ENCODE measurements at places on chromosomes 1 and 21.
A peak's percentile ranks its signal among the peaks of the same experiment; 100 is the strongest.

DNA sequence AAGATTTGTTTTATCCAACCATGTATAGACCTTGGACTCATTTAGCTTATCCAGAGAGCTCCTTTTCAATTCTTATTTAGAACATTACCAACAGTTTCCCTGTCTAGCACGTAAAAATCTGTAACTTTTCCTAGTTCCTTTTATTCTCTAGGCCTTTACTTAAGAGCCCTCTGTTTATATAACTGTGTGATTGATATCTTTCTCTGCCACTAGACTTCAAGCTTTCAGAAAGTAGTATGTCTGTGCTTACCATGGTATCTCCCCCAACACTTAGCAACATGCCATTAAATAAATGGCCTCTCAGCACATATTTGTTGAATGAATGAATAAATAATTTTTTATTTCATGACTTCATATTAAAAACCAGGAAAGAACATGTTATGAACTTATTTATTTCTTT is 209.4 kb downstream of the PTPRC start:
- DNase-seq = no peak

DNA sequence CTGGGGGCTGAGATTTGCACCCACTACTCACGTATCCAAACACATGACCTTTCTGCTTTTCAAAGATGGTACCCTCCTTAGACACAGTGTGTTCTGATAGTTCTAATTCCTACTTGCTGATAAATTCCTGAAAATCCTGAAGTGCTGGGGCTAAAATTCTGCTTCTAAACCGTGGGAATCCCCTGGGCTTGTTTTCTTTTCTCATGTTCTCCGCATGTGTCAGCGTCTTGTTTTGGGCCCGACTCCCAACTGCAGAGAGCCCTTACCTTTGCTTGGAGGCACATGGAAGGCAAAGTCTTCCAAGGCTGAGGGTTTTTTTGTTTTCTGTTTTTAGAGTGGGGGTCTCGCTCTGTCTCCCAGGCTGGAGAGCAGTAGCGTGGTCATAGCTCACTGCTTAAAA is 27.2 kb downstream of the PSMG1 start:
- DNase-seq = peak; percentile 80

DNA sequence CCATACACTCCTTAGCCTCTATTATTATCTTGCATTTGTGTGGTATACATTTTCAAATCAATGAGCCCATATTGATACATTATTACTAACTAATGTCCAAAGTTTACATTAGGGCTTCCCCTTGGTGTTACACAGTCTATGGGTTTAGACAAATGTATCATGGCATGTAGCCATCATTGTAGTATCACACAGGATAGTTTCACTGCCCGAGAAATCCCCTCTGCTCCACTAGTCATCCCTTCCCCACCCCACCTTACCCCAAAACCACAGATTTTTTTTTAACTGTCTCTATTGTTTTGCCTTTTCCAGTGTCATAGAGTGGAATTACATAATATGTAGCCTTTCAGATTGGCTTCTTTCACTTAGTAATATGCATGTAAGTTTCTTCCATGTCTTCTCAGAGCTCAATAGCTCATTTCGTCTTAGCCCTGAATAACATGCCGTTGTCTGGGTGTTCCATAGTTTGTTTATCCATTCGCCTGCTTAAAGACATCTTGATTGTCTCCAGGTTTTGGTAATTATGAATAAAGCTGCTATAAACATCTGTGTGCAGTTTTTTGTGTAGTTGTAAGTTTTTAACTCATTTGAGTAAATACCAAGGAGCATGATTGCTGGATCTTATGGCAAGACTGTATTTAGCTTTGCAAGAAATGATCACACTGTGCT is 86.4 kb upstream of the LYST start:
- DNase-seq = no peak

- DNase-seq = no peak
These were observed 13.3 kb downstream of the H6PD start for GRCh38 chr1:9247894-9248293.

DNA sequence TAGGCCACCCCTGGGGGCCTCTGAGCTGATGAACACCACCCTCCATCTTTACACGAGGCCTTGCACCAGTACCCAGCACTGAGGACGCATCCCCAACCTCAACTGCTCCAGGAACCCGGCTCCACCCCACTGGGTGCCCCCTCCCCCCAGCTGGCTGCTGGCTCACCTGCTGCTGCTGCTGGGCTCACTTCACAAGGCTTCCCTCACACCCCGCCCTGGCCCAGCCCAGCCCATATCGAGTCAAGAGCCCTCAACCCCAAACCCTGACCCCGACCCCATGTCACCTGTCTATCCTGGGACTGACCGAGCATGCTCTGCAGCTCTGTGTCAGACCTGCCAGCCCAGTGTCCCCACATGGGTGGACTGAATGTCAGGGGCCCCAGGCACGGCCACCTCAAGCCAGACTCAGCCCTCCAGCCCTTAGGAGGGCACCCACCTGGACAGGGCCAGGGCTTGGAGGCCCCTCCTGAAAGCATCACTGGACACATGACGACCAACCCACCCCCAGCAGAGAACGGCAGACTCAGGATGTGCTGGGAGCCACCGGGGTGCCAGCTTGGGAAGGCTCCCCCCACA is 21.4 kb downstream of the WNT9A start:
- no peak for DNase-seq

DNA sequence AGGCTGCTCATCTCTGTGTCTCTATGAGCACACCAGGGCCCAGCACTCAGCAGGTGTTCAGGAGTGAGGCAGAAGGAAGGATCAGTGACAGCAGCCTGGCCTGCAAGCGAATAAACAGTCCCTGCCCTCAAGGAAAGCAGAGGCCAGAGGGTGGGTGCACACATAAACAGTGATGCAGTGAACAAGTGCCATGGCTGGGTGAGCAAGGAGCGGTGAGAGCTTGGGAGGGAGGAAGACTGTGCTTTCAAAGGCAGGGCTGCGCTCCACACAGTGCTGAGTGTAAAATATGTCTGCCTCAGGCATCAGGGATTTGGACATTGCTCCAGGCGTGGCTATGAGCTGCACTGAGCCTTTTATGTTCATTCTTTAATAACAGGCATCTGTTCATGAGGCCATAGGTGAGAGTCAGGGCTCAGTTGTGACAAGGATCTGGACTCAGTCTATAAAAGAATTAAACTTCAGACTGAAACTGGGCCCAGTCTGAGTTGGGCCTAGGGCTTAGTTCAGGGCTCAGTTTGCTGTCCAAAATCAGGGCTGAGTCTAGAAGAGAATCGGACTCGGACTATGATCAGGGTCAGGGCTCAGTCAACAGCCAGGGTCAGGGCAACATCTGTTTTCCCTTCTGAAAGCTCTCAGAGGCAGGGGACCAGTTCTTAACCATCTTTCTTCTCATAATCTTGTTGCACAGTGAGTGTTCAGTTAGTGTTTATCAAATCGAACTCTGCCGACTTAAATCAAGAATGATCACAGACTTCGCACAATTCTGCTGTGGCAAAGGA is 213.7 kb downstream of the FOXD2 start:
- no peak for DNase-seq

- DNase-seq = peak; percentile 62
These were observed 534.5 kb downstream of the PTPRC start for GRCh38 chr1:199173356-199173755.

- no peak for DNase-seq
These were observed 71.2 kb upstream of the HMGB4 start for GRCh38 chr1:33792651-33793050.

DNA sequence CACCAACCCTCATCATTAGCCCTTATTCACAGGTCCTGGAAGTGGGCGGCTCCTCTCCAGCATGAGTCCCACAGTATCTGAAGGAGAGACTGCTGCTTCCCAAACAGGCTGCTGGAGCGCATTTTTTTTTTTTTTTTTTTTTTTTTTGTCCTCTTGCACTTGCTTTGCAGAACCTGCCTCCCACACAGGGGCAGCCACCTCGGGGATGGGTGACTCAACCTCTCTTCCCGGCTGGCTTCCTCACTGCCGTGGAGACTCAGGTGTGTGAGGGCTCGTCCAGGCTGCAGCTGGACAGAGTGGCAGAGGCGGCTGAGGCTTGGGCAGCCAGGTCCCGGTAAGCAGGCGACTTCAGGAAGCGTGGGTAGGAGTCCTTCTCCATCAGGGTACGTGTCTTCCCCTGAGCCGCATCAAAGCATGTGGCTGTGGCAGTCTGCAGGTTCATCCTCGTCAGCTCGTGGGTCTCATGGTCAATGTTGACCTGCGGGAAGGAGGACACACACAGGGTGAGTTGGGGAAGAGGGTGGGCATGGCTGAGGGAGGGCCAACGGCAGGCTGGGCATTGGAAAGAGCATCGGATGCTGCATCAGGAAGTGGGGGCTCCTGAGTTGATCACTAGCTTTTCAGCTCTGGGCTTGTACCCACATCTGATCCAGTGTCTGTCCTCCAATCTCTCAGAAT is 4.0 kb downstream of the RGS16 start:
- DNase-seq = no peak

DNA sequence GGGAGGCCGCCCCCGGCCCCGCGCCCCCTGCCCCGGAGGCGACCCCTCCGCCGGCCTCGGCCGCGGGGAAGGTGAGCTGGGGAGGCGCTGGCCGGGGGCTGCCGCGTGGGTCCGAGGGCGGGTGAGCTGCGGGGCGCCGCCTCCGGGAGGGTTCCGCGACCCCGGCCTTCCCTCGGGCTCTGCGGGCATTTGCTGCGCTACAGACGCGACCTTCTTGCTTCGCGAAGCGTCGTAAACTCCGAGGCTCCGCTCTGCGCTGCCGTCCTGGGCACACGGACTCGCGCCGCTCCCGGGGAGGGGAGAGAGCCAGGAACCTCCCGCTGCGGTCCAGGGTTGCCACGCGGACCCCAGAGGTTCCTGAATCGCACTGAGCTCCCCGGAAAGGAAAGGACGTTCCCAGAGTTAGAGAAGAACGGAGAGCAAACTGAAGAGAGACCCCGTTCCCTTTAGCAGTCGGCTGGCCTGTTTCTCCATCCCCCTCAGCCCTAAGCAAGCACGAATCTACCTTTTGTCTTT is 345 bp downstream of the SLX9 start:
- peak; percentile 24 for DNase-seq

GRCh38 chr1:91798740-91799139 is 87.2 kb downstream of the TGFBR3 start:
- DNase-seq = no peak

GRCh38 chr1:3993619-3994375 is 93.7 kb upstream of the C1orf174 start:
- DNase-seq = no peak

DNA sequence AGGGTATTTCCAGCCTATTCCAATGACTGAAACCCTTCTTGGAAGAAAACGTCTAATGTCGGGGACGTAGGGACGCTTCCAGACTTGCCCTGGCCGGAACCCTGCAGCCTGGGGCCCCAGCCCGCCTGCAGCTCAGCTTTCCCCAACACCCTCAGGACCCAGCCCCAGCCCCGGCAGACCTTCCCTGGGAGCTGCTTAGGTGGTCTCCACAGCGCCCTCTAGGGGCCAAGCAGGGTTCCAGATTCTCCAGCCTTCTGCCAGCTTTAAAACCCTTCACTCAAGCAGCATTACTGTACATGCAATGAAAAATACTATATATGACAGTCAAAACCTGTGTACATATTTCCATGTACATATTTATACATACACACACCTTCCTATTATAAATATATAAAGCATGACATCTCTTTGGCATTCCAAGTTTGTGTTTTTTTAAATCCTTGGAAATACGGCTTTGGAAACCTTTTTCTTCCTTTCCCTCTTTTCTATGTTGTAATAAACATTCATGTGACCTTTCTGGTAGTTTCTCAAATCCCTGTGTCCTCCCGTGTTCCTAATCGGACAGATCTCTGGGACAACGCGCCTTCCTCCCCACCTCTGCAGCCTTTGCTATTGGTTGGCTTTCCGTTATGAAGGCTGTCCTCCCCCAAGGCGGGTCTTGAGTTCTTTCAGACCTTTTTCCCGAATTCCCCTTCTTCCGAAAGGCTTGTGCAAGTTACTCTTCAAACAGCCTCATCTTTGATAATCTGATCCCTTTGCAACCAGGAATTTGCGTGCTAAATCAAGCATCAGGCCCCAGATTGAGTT is 60.3 kb downstream of the STUM start:
- DNase-seq = peak; percentile 56

GRCh38 chr1:30526652-30527345 is 196.6 kb downstream of the MATN1 start:
- DNase-seq = no peak

DNA sequence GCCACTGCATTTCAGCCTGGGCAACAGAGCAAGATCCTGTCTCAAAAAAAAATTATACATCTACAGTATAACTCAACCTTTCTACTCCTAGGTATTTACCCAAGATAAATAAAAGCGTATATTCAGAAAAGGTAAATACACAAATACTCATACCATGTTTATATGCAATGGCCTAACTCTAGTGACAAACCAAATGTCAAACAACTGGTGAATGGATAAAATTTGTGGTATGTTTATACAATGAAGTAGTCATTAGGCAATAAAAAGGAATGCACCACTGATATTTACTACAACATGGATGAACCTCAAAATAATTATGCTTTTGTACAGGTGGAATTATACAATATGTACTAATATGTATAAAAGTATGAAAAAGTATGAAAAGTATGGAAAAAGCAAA is 174.2 kb upstream of the GORAB start:
- DNase-seq = no peak

DNA sequence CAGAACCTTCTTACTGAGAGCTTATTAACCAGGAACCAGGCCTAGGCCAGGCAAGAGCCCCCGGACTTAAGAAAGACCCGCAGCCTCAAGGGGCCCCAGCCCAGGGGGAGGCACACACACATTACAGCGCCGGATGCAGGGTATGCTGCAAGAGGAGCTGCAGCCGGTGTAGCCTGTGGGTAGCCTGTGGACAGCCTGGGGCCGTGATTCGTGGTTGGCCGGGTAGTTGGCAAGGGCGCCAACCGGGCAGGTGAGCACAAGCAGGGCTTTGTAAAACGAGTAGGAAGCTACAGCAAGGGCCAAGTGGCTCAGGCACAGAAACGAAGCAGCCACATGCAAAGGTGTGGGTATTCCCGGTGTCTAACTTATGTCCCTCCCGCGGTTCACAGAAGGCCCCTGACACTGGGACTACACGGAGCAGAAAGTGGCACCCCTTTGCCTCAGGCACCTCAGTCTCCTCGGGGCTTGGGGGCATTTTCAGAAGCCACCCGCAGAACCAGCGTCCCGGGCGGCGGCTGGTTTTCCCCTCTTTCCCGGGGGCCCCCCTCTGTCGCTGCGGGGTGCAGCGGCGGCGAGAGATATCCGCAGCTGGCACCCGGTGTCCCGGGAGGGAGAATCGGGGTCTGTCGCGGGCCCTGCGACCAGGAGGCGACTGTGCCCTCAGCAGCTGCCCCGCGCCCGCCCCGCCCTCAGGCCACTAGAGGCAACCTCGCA is 40.8 kb downstream of the KIAA1614 start:
- no peak for DNase-seq

- DNase-seq = no peak
These were observed 233.6 kb upstream of the PTBP2 start for GRCh38 chr1:96487971-96488370.

- DNase-seq = no peak
These were observed 11.0 kb downstream of the PROX1 start for GRCh38 chr1:213998785-213999184.
